Peyer's patch (tissue), 4 donors: ENCODE measurements at places on chromosomes 13 and 19.

DNA sequence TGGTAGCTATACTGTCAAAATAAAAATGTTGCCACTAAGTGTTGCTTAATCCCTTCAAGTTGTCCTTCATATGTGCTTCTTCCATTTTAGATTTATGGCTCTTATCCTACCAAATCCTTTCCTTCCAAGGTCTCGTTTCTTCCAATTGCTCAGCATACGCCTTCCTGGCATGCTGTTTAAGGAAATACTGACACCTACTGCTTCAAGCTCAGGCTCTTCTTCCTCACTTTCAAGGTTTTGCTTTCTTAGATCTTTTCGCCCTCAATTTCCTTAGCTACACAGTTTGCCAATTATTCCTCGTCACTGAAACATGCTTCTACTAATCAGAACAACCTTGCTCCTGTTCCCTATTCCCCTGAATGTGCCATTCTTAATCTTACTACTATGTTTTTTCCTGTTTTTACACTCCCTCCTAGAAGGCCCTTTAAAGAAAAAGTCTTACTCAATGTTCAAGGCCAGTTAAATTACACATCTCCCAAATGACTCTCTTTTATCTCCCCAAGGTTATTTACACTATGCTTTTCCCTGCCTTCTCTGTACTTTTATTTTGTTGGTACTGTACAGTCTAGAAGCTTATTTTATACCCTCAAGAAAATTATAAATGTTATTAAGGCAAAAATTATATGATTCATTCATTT lies 343.1 kb downstream of the MZT1 start:
- no peak for DNase-seq

GRCh38 chr13:33763021-33763420 lies 54.9 kb upstream of the RFC3 start:
- no peak for DNase-seq

- no peak for DNase-seq
These were observed 3.1 kb upstream of the JSRP1 start for GRCh38 chr19:2259336-2259735.

DNA sequence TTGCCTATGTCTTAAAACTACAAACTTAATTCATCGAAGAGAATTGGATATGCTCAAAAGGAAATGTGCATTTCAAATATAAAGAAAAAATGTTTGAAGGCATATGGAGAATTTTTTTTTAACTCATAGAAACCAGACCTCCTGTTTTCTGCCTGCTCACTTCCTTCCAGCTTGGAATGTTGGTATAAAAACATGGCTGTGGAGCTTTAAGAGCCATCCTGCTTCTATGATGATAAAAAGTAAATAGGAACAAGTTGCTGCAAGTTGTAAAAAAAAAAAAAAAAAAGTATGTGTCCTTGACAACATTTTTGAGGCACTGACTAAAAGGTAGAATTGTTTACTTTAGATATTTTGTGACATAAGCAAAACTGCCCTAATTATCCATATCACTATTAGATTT lies 1230.7 kb downstream of the PCDH9 start:
- no peak for DNase-seq

GRCh38 chr13:54183728-54184127 lies 1155.1 kb downstream of the OLFM4 start:
- no peak for DNase-seq

- no peak for DNase-seq
These were observed 150.2 kb downstream of the LHFPL6 start for GRCh38 chr13:39452834-39453233.

- DNase-seq, result no peak
These were observed 255.8 kb downstream of the B3GLCT start for GRCh38 chr13:31455581-31455980.

DNA sequence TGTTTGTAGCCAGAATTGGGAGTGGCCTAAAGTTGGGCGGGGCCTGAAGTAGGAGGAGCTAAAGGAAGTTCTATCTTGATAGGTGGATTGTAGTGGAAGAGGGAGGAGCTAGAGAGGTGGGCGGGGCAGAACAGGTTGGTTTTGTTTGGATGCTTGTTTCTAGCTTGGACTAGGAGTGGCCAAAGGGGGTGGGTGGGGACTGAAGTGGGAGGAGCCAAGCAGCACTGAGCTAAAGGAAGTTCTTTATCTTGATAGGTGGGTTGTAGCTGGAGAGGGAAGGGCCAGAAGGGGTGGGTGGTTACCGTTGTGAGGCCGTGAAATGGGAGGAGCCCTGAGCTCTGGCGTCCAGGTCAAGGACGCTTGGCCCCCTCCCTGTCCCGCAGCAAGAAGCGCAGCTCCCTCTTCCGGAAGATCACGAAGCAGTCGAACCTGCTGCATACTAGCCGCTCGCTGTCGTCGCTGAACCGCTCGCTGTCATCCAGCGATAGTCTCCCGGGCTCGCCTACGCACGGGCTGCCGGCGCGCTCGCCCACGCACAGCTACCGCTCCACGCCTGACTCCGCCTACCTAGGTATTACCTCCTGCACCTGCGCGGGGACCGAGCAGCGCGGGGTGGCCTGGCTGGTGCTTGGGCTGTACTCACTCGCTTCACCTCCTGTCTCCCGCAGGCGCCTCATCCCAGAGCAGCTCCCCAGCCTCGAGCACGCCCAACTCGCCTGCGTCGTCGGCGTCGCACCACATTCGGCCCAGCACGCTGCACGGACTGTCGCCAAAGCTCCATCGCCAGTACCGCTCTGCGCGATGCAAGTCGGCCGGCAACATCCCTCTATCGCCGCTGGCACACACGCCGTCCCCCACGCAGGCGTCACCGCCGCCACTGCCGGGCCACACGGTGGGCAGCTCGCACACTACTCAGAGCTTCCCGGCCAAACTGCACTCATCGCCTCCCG lies 8.0 kb downstream of the DNASE2 start:
- no peak for DNase-seq

DNA sequence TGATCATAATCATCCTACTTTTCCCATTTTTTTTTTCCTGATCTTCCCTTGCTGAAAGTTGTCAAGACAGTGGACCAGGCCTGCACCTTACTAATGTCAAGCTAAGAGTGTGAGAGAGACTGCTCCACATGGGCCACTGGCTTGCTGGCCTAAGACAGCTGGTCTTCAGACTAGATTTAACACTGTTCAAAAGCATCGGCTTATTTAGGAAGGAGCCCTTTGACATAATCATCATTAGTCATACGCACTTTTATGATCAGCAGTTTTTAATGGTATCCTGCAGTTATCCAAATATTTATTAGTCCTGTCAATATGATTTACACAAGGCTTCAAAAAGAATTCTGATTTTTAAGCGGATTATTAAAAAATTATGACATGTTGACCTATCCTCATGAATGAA lies 270.6 kb downstream of the DNAJC15 start:
- DNase-seq, result no peak

- no peak for DNase-seq
These were observed 107.0 kb upstream of the GPR12 start for GRCh38 chr13:26867451-26868091.

GRCh38 chr13:86000546-86000945 lies 201.3 kb upstream of the SLITRK6 start:
- no peak for DNase-seq

DNA sequence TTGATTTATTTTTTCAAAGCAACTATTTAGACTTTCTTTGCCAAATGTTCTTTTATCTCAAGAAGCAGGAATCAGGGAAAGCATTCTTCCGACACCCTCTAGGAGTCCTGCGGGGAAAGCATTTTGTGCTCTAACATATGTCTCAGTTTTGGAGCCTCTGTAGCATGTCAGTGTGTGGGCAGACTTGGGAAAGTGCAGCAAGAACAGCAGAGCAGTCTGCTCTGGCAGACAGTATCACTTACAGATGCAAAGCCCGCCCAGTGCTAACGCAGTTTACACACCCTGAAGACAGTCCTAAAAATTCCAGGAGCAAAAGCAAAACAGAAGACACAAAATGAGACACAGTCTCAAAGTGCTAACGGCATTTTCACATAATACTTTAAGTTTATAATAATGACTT lies 393.5 kb downstream of the KLF12 start:
- no peak for DNase-seq

DNA sequence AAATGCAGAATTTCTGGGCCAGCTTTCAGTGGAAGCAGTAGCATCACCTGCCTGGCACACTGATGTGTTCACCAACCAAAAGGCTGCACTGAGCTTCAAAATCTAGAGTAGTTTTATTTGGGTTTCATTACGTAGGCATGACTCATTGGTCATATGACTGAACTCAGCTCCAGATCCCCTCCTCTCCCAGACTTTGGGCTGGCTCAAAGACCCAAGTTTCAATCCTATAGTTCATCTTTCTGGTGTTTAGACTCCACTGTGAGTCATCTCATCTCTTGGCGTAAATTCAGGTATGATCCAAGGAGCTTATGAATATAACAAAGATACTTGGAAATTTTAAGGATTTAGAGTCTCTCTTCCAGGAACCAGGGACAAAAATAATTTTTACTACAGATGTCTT lies 17.7 kb downstream of the ZMYM5 start:
- no peak for DNase-seq

DNA sequence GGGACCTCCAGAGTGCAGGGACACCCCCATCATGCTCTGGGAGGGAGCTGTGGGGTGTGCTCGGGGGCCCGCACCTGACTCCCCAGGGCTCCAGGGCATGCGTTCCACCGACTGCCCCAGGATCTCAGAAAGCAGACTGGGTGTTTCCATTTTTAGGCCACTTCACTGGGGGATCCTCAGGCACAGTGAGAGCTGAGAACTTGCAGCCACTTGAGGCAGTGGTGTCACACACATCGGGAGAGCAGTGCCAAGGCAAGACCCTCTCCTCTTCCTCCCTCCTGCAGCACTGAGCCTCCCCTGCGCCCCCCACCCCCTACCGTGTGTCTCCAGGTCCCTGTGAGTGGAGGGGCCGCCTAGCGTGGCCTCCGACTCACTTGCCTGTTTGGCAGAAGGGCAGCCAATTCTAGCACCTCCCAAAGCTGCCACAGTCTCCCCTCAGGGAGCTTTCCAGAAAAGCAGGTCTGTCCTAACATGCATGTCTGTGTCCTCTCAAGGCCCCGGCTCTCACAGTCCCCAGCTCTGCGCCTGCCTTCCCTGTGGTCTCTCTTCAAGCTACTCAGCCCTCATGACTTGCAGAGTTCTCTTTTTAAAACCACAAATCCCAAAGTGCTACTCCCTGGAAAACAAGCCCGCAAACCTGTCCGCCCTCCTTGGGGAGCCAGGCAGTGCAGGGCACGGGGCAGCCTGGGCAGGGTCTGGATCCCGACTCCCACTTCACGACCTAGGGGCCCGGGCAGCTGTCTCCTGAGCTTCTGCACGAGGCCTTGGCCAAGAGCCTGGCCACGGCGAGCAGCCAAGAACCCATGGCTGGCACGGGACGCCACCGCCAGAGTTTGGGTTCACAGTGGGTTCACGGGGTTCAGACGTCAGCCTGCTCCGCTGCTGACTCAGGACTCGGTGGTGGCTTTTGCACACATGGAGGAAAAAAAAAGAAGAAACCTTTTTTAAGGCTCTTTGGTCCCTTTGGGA lies 94.1 kb downstream of the STK24 start:
- peak; percentile 72 for DNase-seq

DNA sequence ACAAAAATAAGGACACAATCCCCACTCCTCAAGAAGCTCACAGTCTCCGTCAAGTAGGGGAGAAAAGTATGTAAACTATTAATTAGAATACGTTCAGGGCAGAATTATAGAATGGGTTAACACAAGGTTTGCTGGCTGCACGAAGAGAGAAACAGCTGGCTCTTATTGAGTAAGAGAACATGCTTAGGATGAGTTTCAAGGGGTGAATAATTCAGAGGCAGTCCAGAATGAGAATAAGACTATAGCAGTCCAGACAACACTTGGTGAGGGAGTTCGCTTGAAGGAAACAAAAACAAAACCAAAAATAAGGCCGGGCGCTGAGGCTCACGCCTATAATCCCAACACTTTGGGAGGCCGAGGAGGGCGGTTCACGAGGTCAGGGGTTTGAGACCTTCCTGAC lies 61.9 kb downstream of the THSD1 start:
- DNase-seq, result no peak

DNA sequence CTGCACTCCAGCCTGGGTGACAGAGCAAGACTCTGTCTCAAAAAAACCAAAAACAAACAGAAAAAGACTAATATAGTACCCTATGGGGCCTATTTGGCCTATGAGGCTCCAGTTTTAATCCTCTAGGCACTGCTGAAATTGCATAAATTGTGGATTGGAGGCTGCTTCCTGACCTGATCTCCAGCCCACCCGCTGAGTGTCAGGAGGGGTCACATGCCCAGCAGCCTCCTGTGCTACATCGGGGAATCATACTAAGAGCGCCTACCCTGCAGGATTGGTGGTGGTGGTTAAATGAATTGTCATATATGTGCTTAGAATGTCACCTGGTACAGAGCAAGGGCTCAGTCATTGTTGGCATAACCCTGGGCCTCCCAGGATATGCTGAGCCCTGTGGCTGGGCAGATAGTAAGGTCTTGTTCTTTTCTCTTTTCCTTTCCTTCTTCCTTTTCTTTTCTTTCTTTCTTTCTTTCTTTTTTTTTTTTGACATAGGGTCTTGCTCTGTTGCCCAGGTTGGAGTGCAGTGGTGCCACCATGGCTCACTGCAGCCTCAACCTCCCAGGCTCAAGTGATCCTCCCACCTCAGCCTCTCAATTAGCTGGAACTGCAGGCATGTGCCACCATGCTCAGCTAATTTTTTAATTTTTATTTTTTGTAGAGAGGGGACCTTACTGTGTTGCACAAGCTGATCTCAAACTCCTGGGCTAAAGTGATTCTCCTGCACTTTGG lies 31.3 kb downstream of the LTBP4 start:
- DNase-seq, result no peak

DNA sequence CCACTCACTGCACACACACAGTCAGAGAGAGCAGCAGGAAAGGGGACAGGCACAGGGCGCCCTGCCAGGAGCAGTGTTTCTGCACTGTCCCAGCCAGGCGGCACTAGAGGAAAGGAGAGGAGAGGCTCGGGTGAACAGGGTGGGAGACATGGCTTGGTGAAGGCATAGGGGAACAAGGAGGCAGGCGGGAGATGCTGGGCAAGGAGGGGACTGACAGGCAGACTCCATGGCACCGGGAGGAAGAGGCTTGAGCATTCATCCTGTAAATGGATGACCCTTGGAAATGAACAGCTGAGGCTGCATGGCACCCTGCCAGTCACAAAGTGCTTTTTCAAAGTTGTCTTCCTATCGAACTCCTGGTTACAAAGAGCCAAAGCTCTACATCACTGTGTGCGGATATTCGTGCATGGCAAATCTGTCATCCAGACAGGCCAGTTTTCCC lies 22.4 kb downstream of the MED26 start:
- no peak for DNase-seq
